ENCODE measurements at places on chromosomes 5 and 9. TPM values are rescaled to one million over a fixed set of nuclear protein-coding genes. Genes with fewer than 3 reads are reported as not detected.

Gene GPR150
- total RNA-seq, result 1.7 TPM

Gene TMEM171
- not detected for total RNA-seq

Gene GPRIN1
- total RNA-seq, result 1.4 TPM

Gene OR2Y1
- not detected for total RNA-seq

Gene ZNF454
- not detected for total RNA-seq

Gene CSF1R
- 1.8 TPM for total RNA-seq

DNA sequence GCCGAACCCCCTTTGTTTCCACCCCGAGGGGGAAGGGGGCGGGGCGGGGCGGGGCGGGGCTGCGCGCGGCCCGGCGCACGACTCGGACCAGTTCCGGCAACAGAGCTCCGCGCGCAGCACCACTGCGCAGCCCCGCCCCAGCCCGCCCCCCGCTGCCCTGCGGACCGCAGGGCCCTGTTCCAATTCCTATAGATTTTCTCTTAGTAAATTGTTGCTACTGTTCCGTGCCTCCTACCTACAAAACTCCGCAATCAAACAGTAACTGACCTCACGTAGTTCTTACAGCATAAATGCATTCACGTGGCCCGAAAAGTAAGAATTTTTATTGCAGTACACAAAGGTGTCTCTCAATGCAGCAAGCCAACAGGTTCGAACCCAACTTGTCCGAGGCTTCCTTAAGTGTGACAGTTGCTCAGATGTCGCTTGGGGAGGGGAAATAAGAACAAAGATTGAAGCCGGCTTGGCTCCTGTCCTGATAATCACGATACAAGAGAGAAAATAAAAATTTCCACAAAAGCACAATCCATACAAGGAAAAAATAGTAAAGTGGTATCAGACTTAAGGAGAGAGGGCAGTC lies 1.2 kb upstream of the RNF38 start:
- peak; percentile 4 for DNase-seq

GRCh38 chr5:35134278-35135030 lies 86.7 kb upstream of the AGXT2 start:
- DNase-seq, result no peak

DNA sequence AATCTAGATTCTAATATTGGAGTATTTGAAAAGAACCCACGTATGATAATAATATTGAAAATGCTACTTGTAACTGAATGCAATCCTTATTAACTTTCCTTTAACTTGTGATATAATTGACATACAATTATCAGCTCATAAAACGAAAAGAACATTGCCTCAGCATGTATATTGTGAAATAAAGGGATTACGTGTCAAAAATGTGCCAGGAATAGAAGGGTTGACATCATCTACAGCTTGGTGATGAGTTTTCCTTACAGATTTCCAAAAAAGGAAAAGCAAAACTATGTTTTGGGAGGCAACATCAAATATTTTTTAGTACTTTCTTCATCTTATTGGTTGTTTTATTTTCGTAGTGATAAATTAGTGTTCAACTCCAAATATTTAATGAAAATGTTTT lies 266.0 kb upstream of the PTGER4 start:
- no peak for DNase-seq

DNA sequence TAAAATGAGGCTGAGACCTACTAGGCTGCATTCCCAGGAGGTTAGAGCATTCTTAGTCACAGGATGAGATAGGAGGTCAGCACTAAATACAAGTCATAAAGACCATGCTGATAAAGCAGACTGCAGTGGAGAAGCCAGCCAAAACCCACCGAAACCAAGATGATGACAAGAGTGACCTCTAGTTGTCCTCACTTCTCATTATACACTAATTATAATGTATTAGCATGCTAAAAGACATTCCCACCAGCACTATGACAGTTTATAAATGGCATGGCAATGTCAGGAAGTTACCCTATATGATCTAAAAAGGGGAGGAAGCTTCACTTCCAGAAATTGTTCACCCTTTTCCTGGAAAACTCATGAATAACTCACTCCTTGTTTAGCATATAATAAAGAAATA lies 88.6 kb downstream of the PLPPR1 start:
- DNase-seq, result no peak

- DNase-seq, result no peak
Observed at GRCh38 chr5:38832810-38833209, 13.0 kb upstream of the OSMR start.

- no peak for DNase-seq
Observed at GRCh38 chr5:140875085-140876065, at the start of gene PCDHA12. TSS of gene PCDHA12 (plus strand) at chr5:140875308. CDS start at chr5:140875473, 165 bp downstream.

DNA sequence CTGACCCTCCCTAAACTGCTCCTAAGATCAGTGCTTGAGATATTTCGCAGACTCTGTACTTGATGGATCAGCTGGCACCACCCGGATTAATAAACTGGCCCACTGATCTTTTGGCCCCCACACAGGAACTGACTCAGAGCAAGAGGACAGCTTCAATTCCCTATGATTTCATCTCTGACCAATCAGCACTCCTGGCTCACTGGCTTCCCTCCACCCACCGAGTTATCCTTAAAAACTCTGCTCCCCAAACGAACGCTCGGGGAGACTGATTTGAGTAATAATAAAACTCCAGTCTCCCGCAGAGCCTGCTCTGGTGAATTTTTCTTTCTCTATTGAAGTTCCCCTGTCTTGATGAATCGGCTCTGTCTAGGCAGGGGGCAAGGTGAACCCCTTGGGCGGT lies 36.5 kb upstream of the CD180 start:
- no peak for DNase-seq

DNA sequence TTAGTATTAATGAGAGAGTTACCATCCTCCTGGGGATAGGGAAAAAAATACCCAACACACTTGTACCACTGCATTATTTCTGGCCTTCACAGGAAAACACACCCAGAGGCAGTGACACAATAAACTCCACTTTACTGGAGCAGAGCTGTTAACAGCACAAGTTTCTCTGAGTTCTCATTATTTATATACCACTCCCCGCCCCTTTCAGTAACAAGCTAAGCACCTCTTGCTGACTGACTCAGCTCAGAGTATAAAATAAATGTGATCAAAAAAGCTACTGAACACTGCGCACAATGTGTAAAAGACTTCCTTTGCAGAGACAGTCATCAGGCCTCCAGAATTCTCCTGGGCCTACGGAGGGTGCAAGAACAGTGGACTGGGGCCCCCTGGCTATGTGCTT lies 21.6 kb downstream of the KLF9 start:
- DNase-seq, result no peak

GRCh38 chr9:111854799-111855198 lies 41.8 kb upstream of the UGCG start:
- DNase-seq, result no peak

DNA sequence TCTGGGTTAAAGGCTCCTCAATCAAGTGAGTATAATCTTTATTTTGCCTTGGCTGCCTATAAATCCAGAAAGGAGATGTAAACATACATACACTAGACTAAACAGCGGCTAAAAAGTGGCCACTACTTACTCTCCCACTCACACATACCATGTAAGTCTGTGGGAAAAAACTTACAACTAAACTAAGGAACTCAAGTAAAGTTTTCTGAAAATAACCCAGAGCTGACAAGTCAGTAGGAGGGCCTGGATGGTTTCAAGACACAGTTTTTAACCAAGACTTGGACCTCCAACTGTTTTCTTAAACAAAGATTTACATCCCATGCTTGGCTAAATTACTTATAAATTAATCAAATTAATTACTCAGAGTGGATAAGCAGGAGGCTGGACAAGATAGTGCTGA lies 64.5 kb downstream of the CEP120 start:
- no peak for DNase-seq

- DNase-seq, result no peak
Observed at GRCh38 chr5:64158827-64159226, 6.8 kb upstream of the RNF180 start.

DNA sequence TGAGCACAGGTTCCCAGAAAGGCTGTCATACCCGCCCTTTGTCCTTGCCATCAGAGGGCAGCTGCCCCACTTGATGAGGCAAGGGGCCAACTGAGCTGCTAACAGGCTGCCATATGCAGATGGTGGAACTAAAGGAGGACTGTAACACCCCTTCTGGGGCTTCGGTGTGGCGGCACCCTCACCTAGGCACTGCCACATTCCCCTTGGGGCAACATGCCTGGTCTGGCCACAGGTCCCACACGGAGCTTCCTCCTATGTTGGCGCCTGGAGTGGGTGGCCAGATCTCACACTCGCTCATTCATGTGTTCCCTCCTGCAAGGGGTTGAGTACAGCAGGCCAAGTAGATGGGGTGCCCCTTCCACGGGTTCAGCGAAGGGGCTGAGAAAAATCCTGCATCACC lies 777.4 kb upstream of the CHD1 start:
- DNase-seq, result no peak
